ENCODE measurements at places on chromosomes 13 and 19. TPM values are rescaled to one million over a fixed set of nuclear protein-coding genes. Genes with fewer than 3 reads are reported as not detected.

The MATK gene
- total RNA-seq, result 9.6 TPM

The LIN7B gene
- total RNA-seq, result 12.9 TPM

The FUT3 gene
- total RNA-seq, result 0.09 TPM

DNA sequence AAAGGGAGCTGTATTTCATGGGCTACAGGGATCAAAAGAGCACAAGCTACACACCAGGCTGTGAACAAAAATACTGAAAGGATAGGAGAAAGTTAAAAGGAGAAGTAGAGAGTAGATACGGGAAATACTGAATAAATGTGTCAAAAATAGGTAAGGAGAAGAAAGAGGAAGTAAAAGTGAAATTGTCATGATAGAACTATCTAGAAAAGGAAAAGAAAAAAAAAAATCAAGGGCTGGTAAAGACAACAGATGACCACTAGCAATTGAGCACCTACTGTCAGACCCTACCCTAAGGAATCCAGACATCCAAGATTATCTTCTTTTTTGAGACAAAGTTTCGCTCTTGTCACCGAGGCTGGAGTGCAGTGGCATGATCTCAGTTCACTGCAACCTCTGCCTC, 4.8 kb downstream of the RUBCNL start:
- no peak for DNase-seq

GRCh38 chr13:70107498-70108281, at the start of gene ATXN8OS:
TSS of gene ATXN8OS (plus strand) at chr13:70107826.
- no peak for DNase-seq

DNA sequence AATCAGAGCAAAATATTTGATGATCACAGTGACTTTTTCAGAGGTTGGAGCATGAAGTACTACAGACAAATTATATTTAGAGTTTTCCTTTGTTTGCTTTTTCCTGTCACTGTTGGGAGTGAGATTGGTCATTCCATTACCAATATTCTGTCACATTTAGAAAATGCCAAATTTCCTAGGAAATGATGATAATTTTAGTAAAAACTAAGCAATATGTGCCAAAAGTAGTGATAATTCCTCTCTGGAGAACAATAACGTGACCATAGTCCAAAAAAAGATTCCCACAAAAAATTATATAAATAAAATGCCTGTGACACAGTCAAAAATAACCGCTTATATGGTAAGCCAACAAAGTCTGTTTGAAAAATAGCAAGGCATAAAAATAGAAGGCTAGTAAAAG, 2719.4 kb downstream of the PCDH9 start:
- DNase-seq, result no peak

The NLRP9 gene
- not detected for total RNA-seq

GRCh38 chr13:100464006-100464405, 124.6 kb downstream of the GGACT start:
- no peak for DNase-seq

- peak; percentile 32 for DNase-seq
Observed at GRCh38 chr13:41652735-41653361, 195.5 kb downstream of the RGCC start.

GRCh38 chr13:44487989-44488388, 88.1 kb downstream of the TSC22D1 start:
- DNase-seq, result no peak

DNA sequence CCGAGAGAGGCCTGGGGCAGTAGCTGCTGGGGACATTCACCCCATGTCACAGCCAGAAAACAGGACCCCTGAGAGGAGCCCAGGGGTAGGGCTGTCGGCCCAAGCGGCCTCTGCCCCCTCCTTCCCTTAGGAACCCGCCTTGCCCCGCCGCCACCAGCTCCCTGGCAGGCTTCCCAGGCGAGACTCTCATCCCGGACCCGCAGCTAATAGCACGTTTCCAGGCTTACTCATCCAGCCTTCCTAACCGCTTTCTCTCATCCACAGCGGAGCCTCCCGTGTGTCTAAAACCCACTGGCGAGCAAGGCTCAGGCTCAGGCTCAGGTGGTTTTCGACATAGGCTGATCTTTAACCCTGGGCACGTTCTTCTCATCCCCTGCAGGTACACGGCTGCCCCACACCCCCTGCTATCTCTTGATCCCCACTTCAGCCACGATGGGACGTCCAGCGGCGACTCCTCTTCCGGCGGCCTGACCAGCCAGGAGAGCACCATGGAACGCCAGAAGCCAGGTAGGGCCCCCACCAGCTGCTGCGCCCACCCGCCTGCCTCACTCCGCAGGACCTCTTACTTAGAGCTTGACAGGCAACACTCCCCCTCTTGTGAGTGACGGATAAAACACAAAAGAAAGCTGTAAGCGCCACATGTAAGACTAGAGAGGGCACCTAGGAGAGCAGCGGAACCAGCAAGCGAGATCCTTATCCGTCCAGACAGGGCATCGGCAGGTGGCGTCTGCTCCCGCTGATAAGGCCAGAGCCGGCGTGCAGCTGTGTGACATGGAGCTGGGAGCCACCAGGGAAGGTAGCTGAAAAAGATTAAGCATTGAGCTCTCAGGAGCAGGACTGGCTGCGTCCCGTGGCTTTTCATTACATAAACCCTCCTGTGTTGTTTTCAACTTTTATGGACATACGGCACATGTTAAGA, 71.3 kb downstream of the DPF1 start:
- DNase-seq, result no peak

DNA sequence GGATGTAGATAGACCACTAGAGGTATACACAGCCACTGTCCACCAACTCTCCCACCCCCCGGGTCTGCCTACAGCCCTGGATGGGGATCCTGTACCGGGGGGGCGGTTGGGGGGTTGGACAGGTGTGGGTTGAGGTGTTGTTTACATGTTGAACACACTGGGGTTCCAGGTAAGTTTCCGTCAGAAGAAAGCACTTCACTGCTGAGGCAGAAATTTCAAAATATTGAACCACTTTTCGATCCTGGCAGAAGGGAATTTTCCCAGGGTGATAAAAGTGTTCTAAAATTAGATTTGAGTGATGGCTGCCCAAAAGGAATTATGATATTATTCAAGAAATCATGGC, 6.6 kb upstream of the CEACAM16 start:
- DNase-seq, result no peak

DNA sequence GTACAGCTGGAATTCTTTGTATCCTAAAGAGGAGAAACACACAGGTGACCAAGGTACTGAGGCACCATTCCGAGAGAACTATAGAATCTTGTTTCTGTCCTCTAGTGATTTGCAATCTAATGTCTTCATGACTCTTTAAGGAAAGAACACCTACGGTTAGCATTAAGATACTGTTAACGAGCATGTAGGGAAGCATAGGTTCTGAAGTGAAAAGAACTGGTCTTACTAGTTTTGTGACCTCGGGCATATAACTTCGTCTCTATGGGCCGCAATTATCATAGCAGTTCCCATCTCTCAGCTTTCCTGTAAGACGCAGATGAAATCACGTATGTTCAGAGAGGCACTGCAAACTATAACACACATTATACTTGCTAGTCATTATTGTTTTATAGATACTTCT, 193.0 kb upstream of the NBEA start:
- DNase-seq, result no peak

The CLEC17A gene
- not detected for total RNA-seq
